ENCODE measurements at places on chromosomes 2 and 18. TPM values are rescaled to one million over a fixed set of nuclear protein-coding genes. Genes with fewer than 3 reads are reported as not detected.
A peak's percentile ranks its signal among the peaks of the same experiment; 100 is the strongest.

GRCh38 chr2:203893401-203893800, 25.8 kb downstream of the CTLA4 start:
- peak; percentile 7 for DNase-seq

Gene WDR75
- 49.9 TPM for total RNA-seq

GRCh38 chr2:85800586-85800985, 46.8 kb downstream of the ATOH8 start:
- DNase-seq: no peak

GRCh38 chr2:73187549-73187948, 14.8 kb upstream of the NOTO start:
- DNase-seq: no peak

GRCh38 chr2:84231478-84231877, 227.6 kb downstream of the SUCLG1 start:
- DNase-seq: no peak
